ENCODE measurements at places on chromosomes 13 and 19.

GRCh38 chr13:107251341-107251740 lies 683.4 kb upstream of the ARGLU1 start:
- DNase-seq: no peak

GRCh38 chr13:45838171-45838745 lies 13.3 kb downstream of the SIAH3 start:
- DNase-seq: no peak

GRCh38 chr13:99425485-99426341 lies 75.6 kb upstream of the TM9SF2 start:
- DNase-seq: peak; percentile 61

DNA sequence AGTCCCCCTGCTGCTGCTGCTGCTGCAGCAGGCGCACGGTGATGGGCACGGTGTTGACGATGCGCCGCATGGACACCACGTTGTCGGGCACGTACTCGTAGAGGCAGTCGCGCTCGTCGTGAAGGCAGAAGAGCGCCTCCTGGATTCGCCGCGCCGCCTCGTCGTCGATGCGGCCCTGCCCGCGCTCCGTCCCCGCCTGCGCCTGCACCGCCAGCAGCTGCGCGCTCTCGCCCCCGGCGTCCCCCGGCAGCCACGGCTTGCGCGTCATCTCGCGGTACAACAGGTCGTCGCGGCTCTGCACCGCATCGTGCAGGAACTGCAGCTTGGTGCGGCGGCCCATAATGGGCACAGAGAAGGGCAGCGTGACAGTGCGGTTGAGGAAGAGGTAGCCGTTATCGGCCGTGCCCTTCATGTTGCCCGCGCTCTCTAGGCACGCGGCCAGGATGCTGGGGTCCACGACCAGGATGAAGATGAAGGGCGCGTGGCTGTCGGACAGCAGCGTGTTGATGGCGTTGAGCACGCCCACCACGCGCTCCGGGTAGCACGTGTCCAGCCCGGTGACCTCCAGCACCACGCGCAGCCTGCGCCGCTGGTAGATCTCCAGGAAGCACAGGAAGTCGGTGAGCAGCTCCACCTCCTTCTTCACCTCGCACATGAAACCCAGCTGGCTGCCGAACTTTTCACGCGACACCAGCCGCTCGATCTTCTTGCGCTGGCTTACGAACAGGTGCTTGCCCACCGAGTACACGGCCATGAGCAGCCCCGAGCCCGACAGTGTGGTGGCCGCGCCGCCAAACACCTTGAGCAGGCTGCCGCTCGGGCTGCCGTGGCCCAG lies 8.1 kb downstream of the NKPD1 start:
- DNase-seq: peak; percentile 45

GRCh38 chr13:28425793-28426192 lies 69.1 kb downstream of the FLT1 start:
- no peak for DNase-seq

- DNase-seq: peak; percentile 38
Observed at GRCh38 chr19:48873476-48874302, 1.5 kb downstream of the PPP1R15A start.

- no peak for DNase-seq
Observed at GRCh38 chr19:13122980-13123957, 5.2 kb downstream of the NACC1 start.

GRCh38 chr19:35756377-35757230 lies at the start of gene HSPB6:
HSPB6 (minus strand) TSS chr19:35757029; CDS start chr19:35757008, 21 bp downstream.
- DNase-seq: no peak

DNA sequence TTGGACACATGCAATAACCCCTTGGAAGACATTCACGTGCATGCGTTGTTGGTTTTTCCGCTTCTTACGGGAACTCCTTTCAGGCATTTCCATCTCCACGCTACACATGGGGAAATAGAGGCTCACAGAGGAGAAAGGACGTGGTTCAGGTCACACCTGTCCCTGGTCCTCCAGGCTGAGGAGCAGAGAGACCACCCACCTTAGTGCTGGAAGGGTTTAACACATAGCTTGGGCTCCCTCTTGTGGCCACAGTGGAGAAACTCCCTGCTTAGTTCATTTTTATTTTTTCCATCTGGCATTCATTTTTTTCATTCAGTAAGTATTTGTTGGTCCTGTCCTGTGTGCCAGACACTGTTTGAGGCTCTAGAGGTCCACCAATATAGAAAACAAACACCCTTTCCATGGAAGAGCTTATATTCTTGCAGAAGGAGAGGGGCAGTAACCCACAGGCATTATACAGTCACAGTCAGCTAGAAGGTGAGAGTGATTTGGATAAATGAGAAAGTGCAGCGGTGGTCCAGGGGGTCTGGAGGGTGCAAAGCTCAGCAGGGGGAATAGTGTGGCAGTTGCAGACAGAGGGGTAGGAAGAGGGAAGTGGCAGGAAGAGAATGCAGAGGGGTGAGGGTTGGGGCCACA lies 24.2 kb upstream of the TTYH1 start:
- peak; percentile 72 for DNase-seq

GRCh38 chr13:102089177-102089576 lies 312.7 kb downstream of the FGF14 start:
- DNase-seq: no peak

DNA sequence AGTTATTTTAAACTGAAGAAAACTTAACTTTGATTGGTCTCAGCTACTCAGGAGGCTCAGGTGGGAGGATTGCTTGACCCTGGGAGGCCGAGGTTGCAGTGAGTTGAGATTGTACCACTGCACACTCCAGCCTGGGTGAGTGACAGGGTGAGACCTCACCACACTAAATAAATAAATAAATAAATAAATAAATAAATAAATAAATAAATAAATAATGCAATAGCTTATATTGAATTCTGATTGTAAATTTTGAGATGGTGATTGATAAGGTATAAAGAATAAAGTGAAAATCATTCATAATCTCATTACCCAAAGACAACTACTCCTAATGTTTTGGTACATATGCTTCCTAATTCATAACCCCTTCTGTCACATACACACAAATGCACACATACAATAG lies 58.1 kb downstream of the TUBA3C start:
- DNase-seq: no peak

DNA sequence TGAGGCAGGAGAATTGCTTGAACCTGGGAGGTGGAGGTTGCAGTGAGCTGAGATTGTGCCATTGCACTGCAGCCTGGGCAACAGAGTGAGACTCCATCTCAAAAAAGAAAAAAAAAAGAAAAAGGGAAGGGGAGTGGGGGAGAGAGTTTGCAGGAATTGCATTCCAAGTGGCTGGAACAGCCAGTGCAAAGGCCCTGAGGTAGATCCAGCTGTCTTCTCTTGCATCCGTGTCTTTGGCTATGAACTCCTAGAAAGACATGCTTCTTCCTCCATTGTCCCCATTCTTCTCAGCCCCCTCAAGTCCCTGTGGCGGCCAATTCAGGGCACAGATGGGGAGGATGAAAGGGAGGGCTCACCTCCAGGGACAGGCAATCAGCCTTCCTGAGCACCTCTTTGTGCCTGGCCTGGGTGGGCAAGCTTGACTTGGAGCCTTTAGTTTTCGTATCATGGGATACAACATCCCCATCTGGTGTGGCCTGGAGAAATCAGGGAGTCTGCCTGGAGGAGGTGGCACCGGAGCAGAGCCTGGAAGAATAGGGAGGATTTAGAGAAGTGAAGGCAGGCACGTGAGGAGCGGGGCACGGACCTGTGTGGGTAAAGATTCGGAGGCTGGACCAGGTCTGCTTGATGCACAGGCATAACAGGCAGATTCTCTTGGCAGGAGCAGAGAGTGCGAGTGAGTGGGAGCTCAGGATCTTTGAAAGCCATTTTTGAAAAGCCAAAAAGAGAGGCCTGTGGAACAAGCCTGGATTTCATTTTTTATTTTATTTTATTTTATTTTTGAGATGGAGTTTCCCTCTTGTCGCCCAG lies 5.0 kb downstream of the ANKRD24 start:
- no peak for DNase-seq

- no peak for DNase-seq
Observed at GRCh38 chr13:71488201-71488600, 378.8 kb downstream of the DACH1 start.

DNA sequence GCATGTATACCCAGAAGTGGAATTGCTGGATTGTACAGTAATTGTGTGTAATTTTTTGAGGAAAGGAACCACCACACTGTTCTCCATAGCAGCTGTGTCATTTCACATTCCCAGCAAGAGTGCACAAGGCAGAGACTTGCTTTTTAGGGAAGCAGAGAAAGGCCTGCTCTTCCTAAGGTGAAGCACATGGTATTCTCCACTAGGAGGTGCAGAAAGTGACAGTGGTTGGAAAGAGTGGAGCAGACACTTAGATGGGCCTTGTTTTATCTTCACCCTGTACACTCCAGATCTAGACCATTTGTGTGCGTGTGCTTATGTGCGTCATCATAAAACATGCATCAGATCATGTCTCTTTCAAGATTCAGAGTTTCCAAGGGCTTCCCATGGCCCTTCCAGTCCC lies 35.0 kb downstream of the FAM124A start:
- no peak for DNase-seq

DNA sequence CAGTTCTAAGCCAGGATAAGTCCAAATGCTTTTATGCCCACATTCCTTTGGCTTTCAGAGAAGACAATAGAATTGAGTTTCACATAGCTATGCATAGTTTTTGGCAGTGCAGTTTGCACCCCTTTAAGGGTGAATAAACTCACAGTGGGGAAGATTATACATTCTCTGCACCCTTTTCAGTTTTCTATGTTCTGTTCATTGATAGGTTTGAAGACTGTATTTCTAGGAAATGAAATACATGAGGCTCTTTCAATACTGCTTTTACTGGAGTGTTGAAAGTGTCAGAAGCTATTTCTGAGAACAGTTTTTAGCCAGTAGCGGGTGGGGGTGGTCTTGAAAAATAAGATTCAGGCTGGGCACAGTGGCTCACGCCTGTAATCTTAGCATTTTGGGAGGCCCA lies 46.2 kb downstream of the IPO5 start:
- DNase-seq: no peak

All from CD4-positive, alpha-beta T cell treated with Interleukin-1 beta for 1 hour (primary cell).